Islet precursor cell (in vitro differentiated cells): ENCODE measurements at places on chromosomes 3 and 15.

DNA sequence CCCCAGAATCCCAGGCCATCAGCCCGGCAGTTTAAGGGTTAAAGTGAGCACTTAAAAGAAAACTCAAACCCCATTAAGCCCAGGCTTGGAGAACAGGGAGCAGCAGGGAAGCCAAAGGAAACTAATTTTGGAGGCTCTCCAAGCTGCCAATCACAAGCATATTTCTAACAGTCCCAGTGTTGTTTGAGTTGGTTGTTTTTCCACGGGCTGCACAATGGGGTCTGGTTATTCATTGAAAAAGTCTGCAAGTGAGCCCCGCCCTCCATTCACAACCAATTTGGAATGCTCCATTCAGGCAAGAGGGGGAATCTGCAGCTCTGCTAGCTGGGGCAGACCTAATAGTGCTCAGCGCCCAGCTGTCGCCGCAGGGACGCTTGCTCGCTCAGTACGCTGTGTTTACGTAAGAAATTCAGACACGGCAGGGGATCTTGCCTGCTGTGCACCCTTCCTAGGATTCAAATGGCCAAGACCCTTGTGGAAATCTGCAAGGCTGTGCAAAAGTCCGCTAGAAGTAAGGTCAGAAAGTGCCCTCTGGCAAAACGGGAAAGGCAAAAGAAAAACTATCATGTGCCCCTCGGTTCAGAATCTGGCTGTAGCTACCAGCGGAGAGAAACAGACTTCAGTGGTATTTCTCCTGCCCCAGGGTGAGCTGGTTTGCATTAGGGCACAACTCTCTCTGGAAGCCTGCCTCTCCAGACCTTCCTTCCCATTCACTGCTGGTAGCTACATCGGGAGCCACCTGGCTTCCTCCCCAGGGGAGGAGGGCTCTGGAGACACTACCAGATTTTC is 11.0 kb downstream of the ETV5 start:
- DNase-seq = peak; percentile 96

DNA sequence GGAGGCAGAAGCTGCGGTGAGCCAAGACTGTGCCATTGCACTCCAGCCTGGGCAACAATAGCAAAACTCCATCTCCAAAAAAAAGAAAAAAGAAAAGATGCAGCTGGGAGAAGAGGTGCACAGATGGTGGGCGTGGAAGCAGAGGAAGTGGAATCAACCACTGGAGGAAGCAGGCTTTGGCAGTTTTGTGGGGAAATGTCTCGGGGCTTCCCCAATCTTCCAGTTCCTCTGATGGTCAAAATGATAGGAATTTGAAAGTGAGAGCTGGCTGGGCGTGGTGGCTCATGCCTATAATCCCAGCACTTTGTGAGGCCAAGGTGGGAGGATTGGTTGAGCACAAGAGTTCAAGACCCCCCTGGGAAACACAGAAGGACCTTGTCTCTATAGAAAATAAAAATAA is 48.1 kb upstream of the SMAD3 start:
- no peak for DNase-seq

GRCh38 chr15:50137330-50137761 is 18.3 kb upstream of the ATP8B4 start:
- DNase-seq = peak; percentile 84

- DNase-seq = peak; percentile 61
These were observed 308.3 kb upstream of the CCDC54 start for GRCh38 chr3:107068980-107069379.

DNA sequence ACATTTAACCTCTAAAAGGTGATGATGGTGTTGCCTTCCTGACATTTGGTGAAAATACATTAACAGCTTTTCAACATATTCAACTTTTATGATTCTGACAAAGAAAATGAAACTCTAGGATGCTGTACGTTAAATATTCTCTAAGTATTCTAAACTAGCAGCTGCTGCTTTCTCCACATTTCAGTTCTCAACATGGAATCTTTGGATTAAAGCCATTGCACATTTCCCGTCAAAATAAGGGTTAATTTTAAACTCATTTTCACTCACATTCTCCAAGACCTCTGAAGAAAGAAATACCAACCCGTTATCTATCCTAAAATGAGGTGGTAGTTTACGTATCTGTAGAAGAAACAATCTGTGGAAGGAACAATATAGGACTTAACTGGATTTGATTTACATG is 655.7 kb upstream of the ARPP21 start:
- DNase-seq = no peak

- DNase-seq = no peak
These were observed 71.7 kb downstream of the TTBK2 start for GRCh38 chr15:42848846-42849245.

GRCh38 chr3:184218814-184219213 is 10.6 kb upstream of the VWA5B2 start:
- no peak for DNase-seq

DNA sequence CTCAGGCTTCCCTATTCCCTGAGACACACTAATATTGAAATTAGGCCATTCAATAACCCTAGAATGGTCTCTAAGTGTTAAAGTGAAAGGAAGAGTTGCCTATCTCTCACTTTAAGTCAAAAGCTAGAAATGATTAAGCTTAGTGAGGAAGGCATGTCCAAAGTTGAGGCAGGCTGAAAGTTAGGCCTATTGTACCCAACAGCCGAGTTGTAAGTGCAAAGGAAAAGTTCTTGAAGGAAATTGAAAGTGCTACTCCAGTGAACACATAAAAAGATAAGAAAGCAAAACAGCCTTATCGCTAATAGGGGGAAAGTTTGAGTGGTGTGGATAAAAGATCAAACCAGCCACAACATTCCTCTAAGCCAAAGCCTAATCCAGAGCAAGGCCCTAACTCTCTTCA is 117.9 kb upstream of the SPATA12 start:
- DNase-seq = no peak

DNA sequence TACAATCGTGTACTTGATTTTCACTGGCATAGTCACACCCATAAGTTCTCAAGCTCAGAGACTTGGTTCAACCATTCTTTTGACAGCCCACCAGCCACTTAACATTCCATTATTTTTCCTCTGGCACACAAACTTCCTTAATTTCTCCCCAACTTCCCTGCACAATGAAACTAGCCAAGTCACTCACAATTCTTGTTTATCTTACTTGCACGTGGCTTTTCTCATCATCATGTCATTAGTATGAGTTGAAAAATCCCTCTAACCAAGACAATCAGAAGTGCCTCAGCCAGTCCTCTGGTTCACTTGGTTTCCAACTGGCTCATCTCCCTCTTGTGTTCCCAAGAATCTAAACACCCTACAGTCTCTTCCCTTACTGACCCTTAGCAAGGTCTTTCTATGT is 110.5 kb upstream of the PTPRG start:
- DNase-seq = no peak

DNA sequence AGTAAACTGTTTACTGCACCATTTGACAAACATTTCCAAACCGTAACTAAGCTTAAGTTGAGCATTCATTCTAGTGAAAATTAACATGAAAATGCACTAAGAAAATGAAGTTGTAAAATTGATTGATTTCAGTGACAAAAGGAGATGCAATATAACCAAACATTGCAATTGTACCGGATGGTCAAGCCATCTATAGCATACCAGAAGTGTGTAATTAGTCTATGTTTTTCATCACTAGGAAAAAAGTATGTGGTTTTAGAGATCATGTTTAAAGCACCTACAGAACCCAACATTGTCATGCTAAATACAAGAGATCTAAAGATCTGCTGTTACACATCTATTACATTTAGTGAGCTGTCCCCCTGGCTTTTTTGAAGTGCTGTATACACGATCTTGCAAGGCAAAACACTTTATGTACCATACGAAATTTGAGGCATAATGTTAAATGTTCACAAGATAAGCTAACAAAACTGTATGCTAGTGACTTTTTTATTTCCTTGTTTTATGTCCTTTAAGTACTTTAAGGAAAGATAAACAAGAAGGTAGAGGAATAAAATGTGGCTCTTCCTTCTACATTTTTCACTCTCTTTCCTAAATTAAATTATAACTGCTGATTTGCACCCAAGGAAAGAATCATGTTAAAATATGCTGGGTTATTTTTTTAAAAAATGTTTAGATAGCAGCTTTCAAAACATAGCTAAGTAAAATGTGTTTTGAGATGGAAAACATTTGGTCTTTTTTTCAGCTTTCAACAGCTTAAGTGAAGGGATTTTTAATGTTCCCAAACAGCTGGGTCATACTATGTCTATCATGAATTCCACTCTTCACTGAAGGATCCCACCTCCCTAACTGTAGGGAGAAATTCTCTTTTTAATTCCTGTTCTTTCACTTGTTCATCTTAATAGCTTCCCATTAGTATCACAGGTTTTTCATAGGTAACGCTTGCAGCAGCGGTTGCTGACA is 498.0 kb downstream of the MECOM start:
- DNase-seq = no peak

DNA sequence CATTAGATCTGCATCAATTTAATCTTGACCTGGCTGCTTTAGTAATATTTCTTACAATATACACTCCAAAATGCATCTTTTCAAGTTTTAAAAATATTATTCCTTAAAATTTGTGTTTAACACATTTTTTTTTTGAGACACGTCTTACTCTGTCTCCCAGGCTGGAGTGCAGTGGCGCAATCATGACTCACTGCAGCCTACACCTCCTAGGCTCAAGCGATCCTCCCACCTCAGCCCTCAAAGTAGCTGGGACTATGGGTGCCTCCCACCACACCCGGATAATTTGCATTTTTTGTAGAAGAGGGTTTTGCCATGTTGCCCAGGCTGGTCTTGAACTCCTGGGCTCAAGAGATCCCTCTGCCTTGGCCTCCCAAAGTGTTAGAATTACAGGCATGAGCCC is 73.6 kb downstream of the ETV5 start:
- DNase-seq = no peak

DNA sequence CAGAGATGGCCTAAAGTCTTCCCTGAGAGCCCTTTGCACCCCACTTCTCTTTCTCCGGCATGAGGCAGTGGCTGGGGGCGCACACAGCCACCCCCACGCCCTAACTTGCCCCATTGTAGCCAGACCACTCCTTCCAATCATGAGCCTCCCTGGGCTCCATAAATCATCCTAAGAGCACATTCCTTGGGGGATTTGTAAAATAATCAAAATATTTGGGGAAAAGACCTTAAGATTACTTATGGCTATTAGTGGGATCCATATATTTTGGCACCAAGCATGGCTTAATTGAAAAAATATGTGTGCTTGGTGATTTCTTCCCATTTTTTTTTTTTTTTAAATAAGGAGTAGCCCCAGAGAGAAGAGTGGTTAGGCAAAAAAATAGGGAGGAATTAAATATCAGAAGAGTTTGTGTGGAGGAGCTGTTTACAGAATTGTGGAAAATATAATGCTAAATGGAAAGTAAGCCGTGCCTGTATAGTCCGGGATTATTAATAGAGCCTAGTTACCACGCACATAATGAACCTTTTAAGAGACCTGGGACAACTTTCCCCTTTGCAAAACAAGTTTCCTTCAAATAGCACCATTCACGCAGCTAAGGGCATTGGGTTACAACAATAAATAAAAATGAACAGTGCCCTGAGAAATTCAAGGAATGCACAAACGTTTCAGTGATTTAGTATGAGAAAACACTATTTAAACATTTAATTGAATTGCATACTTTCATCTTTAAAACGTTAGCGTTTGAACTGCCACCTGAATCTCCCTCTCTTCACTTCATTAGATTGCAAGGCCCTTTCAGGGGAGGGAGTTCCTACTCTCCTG is 46.1 kb downstream of the SMAD6 start:
- DNase-seq = no peak

DNA sequence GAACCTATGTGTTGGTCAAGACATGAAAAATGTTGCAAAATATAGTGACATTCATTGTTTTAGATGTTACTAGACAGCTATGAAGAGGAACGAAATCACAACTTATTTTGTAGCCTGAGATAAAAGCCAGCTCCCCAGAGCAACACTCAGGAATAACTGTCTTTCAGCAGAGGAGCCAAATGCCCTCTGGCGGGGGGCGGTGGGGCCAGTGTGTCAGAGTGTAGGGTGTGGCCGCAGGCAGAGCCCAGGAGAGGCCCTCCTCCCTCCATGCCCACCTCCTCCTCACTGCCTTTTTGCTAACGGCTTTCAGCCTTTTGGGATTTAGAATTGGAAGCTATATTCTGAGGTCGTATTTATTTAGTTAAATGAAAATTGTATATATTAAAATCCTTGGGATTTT is 16.9 kb downstream of the APOD start:
- peak; percentile 75 for DNase-seq

- no peak for DNase-seq
These were observed 92.7 kb downstream of the CEMIP start for GRCh38 chr15:80871858-80872257.

DNA sequence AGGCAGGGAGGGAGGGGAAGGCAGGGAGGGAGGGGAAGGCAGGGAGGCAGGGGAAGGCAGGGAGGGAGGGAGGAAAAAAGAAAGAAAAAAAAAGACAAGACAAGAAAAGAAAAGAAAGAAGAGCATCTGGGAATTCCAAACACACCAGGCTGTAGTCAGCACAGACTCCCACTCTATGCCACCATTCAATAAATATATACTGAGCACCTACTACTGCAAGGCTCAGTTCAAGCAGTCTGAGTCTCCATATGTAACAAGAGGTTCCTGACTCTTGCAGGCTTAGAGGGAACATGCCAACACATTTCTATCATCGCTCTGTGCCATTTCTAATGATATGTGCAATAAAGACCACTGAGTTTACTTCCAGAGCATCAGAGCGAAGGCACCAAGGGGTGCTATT is 47.7 kb downstream of the ANXA2 start:
- no peak for DNase-seq

DNA sequence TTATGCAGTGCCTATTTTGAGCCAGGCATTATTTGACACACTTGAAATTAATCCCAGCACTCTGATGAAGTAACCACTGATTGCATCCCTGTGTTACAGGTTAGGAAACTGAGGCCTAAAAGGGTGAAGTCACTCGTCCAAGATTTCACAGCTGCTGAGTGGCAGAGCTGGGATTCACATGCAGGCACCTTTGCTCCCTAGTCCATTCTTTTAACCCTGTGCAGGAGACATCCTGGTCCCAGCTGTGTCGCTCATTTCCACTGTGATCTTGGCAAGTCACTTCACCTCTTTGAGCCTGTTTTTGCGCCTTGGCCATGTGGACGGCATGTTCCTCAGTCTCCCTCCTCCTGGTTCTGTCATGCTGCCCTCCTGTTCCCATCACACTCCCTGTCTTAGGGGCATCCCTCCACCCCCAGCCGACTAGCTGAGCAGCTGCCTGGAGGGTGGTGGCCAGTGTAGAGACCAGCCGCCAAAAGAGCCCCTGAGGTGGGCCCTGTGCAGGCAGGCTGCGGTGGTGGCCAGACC is 70.6 kb downstream of the SMAD6 start:
- DNase-seq = no peak

- DNase-seq = no peak
These were observed 495.3 kb upstream of the ARPP21 start for GRCh38 chr3:35144011-35144410.

GRCh38 chr3:128487813-128488635 is 5.0 kb downstream of the GATA2 start:
- peak; percentile 97 for DNase-seq
